Stimulated activated CD4-positive, alpha-beta T cell treated with anti-CD3 and anti-CD28 coated beads, Interleukin-1b, Interleukin-23, amount 100 ng/mL, for 1 hour (primary cell): ENCODE measurements at places on chromosomes 6 and 20.

DNA sequence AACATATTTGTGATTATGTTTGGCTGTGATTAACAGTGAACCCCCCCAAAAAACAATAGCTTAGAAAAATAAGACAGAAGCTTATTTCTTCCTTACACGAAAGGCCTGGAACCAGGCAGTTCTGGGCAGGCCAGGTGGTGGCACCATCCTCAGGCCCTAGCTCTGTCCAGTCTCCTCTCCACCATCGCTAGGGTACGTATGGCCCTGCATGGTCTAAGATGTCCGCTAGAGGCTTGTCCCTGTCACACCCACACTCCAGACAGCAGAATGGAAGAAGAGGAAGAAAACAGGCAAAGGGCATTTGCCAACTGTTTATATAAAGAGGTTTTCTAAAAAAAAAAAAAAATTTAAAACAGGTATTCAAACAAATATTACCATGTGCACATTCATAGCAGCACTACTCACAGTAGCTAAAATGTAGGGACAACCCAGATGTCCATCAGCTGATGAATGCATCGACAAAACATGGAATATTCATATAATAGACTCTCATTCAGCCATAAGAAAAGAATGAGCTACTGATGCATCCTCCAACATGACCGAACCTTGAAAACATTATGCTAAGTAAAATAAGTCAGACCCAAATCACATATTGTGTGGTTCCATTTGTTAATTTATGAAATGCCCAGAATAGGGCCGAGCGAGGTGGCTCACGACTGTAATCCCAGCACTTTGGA, 6.7 kb downstream of the TGM3 start:
- no peak for DNase-seq

- no peak for DNase-seq
These were observed 520.8 kb upstream of the RNF217 start for GRCh38 chr6:124441450-124441849.

DNA sequence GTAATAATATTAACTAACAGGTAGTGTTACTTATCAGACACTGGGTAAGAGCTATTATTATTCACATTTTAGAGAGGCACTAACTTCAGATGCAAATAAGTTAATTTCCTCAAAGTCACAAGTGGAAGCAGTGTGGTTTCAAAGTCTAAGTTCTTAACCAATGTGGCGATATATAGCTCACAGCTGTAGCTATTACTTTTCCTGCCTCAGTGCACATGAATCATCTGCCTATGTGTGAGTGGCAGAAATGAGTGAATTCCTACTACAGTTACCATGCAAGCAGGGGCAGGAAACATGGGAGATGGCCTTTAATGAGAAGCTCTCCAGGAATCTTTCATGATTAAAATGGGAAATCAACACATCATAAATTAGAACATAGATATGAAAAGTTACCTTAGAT, 126.2 kb upstream of the EYA4 start:
- DNase-seq, result no peak

DNA sequence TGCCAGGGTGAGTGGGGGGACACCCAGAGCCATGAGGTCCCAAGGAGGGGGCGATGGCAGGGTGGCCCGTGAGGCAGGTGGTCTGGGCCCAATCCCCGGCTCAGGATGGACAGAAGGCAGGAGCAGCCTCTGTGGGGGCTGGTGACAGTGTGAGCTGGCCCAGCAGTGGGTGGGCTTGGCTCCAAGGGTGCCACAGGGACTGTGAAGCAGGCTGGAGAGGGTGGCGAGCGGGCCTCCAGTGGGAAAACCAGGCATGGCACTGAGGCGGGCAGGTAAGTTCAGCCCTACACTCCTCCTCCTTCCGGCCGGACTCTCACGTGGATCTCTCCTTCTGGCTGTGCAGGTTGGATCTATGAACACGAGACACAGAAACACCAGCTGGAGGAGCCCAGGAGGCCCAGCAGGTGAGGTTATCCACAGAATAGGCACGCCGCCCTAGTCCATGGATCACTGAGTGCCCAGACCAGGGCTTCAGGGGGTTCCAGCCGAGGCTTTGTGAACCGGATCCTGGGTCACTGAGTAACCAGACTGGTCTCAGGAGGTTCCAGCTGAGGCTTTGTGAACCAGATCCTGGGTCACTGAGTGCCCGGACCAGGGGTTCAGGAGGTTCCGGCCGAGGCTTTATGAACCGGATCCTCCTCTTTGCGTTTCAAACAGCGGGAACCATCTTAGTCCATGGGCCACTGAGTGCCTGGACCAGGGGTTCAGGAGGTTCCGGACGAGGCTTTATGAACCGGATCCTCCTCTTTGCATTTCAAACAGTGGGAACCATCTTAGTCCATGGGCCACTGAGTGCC, 76.4 kb upstream of the BHLHE23 start:
- no peak for DNase-seq
